ENCODE measurements at places on chromosomes 4 and X.

DNA sequence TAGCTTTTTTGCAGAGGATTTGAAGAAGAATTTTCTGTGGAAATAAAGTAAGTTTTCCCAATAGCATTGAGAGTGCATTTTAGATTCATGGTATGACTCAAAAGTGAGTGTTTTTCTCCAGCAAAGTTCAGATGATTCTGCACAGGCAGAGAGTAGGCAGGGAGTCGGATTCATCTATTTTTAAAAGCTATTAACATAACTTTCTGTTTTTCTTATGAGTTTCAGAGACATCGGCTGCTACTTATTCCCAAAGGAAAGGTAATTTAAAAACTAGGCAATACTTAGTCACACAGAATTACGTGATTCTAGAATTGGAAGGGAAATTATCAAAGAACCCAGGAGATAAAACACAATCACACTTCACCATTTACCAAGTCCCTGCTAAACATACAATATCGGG lies 4.4 kb downstream of the CCDC110 start:
- no peak for DNase-seq

DNA sequence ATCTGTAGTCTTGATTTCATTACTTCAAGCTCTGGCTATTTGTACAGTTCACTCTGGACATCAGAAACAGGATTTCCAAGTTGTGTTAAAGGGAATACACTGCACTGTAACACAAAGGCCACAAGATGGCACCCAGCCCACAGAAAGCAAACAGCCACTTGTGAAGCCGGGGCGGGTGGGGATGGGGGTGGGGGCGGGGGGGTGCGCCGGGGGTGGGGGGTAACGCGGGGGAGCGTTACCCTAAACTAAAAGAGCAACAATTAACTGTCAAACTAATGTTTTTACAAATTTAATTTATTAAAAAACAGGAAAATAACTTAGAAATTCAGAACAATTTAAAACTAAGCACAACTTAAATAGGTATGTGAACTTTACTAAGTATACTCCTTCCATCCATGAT lies 27.3 kb downstream of the PRDX4 start:
- DNase-seq: no peak

DNA sequence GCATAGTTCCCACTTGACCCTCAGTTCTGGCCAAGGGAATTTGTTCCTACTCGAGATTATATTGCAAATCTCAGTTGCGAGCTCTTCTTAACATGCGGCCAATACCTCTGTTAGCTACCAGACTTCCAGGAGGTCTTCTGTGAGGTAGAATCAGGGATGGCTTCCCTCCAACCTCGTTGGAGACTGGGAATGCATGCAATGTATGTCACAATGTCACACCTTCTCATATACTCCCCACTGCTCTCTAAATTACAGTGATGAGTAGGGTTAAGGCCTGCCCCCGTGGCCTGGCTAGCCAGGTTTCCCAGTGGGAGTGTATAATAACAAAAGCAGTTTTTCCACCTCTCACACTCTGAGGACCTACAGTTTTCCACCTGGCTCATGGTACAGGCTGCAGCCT lies 1962.5 kb downstream of the ARAP2 start:
- no peak for DNase-seq

DNA sequence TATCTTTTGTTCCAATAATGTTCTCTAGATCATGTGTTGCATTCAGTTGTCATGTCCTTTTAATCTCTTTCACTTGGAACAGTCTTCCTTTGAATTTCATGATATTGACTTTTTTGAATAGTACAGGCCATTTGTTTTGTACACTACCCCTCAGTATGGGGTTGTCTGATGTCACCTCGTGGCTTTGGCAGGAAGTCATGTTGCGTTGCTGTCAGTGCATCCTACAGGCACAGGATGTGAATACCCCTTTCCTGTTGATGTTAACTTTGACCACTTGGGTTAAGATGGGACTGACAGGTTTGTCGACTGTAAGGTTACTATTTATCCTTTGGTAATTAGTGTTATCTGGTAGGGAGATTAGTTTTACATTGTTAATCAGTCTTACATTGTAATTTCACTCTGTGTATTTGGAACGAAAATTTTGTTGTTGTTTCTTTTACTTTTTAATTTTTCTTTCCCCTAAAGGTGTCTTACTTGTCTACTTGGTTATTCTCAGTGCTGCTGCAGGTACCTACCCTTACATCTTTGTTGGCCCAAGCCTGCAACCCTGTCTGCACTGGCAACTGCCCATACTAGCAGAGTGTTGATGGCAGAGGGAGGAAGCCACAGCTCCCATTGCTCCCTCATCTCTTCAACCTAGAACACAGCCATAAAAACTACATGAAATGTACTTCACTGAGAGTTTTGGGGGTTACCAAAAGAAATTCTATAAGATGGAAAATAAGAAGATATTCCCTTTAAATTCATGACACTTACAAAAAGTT lies 14.7 kb upstream of the ATP8A1 start:
- peak; percentile 45 for DNase-seq

DNA sequence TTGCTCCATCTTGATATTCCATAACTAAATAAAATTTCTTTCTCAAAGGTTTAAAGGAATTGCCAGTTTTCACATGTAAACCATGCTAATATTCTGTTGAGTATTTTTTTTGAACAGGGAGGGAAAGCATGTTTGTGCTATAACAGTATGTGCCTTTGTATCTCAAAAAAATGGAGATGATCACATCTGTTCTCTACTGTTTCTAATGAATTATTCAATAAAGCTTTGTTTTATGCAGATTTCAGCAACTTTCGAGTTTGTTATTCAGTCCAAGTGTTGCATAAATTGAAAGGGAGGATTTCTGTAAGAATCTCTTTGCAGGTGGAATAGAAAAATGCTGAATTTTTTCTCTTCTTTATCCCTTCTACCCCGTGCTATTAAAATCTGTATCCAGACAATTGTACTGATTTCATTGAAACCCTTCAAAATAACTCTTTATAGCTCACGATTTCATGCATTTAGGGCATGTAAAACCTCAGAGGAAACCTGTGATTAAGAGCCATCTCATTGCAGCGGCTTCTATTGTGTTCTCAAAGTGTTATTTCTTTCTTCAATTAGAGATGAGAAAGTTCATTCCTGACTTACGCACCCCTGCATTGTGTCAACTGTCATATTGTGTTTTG lies 42.1 kb downstream of the NEIL3 start:
- no peak for DNase-seq

- DNase-seq: no peak
These were observed 24.7 kb downstream of the RPL9 start for GRCh38 chr4:39433878-39434492.

DNA sequence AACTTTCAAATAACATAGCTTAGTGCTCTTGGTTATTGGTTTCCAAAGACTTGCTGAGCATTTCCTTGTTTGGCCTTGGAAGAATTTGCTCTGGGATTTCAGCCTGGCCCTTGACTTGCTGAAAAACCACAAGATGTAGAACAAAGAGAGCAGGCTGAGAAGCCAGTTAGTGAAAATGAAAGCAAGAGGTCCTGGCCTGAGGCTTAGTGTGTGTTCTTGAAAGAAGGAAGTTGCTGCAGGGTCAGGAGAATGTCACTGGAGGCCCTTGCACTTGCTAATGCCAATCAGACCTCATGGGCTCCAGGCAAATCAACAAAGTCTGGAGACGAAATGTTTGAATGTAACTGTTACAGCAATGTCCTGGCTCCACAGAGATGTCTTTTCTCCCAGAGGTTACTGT lies 79.4 kb downstream of the SYNPO2 start:
- peak; percentile 30 for DNase-seq

- peak; percentile 76 for DNase-seq
These were observed 920 bp downstream of the SETD7 start for GRCh38 chr4:139554893-139555704.

- no peak for DNase-seq
These were observed 37.9 kb upstream of the TENM3 start for GRCh38 chr4:182205306-182205705.

DNA sequence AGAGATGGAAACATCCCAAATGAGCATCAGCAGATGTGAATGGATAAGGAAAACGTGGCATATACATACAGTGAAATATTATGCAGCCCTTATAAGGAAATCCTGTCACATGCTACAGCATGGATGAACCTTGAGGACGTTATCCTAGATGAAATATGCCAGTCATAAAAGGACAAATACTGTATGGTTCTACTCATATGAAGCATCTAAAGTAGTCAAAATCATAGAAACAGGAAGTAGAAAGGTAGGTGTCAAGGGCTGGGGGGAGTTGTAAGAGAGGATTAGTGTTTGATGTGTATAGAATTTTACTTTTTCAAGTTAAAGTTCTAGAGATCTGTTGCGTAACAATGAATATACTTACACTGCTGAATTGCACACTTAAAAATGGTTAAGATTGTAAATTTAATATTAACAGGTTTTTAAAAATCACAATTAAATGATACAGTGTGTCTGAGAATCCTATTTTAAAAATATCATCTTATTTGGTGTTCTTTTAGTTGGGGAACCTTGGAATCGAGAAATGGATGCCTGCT lies 58.5 kb downstream of the KDM6A start:
- no peak for DNase-seq

GRCh38 chr4:137956256-137956655 lies 285.9 kb downstream of the SLC7A11 start:
- DNase-seq: no peak

DNA sequence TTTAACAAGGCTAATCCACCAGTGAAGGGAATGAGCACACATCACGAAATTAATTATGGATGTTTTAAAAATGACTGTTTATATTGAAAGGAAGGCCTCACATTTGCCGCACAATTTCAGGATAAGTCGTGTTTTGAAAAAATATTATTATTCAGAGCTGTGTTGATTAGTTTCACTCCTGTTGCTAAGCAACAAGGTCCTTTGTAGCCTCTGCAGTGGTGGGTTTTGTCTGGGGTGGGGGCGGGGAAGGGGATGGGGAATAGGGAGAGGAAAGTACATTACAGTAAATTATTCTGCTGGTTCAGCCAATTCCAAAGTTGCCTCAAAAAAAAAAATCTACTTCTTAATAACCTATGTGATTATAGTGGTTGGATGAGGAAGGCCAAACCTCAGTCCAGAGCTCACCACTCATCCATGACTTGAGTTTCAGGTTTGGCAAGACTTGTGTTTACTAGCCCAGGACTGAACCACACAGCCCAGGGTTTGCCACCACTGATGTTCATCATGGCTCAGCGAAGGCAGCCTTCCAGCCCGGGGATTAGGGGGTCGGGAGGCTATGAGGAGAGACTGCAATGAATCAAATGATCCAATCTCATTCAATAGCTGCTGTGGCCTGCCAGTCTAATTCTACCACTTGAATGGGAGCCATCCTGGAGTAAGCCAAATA lies 162.5 kb upstream of the ATP6AP2 start:
- no peak for DNase-seq
